ENCODE measurements at places on chromosomes 6 and 20. TPM values are rescaled to one million over a fixed set of nuclear protein-coding genes. Genes with fewer than 3 reads are reported as not detected.
A peak's percentile ranks its signal among the peaks of the same experiment; 100 is the strongest.

DNA sequence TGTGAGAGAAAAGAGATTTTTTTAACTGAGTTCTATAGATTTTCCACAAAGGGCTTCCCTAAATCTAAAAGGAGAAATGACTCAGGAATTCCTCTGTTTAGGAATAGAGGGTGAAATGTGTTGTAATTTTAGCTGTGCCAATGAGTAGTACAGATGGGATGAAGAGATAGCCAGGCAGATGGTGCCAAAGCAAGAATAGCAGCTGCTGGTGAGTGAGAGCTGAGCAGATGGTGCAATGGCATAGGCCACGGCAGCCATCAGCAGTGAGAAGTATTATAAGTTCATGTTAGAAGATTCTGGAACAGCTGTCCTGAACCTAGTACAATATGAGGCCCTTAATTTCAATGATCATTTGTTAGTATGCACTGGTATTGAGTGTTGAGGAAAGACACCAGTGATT, 40.2 kb upstream of the CRISP1 start:
- no peak for DNase-seq

DNA sequence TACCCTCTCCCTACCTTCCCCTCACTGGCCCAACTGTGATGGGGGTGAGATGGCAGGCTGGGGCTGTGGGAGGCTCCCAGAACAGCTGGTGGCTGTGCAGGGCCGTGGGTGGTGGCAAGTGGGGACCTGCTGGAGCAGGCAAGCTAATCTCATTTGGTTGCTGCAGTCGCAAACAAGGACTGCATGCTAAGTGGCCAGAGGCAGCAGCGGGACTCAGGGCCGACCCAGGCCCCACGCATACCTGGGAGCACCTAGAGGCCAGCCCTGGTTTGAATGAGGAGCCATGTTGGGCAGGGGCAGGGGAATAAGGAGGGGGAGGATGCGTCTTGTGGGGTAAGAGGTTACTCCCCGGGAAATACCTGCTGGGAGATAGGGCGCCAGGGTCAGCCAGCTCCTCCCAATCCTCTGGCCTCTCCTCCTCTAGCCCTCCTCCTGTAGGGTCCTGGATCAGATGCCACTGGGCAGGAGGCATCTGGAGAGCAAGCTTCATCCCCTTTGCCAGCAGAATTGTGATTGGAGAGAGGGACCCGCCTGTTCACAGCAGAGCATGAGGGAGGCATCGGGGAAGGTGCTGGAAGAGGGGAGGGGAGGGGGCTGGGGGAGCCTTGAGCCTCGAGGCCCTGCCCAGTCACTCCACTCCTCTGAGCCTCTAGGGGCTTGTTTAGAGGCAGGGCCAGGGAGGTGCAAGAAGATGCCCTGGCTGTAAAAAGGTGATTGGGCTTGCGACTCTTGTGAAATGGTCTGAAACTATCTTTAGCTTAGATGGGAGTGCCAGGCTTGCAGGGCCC, 24.3 kb upstream of the CDH22 start:
- DNase-seq = no peak

DNA sequence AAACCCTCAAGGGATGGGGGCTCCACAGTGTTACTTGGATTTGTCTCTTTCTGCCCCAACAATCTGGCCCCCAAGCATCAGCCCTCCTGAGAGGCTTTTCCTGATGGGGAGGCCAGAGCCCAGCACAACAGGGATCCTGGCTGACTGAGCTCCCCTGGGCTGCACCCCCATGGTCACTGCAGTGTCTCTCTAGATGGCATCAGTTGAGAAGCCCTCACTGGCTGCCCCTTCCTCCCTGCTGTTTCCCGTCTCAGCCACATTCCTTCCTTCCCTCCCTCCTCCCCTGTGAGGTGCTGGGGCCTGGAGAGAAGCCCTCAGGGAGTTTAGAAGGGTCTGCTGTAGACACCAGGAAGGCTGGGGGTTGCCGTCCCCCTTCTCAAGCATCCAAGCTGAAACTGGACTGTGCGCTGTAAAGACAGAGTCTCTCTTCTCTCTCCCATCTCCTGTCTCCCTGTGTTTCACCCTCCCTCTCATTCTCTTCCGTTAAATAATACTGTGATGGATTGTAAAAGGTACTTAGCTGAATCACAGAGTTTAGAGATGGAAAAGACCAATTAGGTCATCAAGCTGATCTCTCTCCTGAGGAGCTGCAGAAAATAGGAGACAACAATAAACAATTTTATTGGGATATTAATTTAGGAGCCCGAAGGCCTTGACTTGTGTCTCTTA, 29.7 kb downstream of the SAYSD1 start:
- DNase-seq = peak; percentile 23

DNA sequence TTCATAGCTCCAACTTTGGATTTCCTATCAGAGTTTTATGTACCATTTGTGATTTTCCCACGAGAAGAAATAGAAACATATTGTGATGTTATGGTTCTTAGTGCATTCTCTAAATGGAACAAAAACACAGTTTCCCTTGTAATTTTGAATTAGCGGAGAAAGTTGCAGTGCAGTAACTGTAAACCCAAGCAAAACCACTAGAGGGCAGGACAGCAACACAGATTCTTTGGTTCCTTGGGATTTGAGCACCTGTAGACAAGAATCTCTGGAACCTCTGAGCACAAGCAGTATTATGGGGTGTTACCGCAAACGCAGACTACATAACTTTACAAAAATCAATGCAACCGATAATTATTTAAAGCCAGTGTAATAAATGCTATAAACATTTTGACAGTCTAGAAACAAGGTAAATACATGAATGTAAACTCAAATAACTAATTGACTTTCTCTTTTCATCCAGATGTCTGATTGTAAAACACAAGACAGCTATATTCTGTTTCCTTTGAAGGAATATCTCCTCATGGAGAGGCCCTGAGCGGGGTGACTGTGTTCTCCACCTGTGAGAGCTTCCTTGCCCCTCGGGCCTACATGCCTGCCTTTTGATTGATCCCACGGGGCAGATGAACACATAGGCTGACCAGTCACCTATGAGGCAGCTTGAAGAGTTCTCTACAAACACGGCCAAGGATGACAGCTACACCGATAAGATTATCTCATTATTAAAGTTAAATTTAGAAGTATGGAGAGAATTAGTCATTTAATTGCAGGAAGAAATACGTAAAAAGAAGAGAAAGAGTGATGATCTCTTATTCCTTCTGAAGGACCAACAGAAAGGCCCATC, 67.5 kb upstream of the COL21A1 start:
- DNase-seq = no peak

DNA sequence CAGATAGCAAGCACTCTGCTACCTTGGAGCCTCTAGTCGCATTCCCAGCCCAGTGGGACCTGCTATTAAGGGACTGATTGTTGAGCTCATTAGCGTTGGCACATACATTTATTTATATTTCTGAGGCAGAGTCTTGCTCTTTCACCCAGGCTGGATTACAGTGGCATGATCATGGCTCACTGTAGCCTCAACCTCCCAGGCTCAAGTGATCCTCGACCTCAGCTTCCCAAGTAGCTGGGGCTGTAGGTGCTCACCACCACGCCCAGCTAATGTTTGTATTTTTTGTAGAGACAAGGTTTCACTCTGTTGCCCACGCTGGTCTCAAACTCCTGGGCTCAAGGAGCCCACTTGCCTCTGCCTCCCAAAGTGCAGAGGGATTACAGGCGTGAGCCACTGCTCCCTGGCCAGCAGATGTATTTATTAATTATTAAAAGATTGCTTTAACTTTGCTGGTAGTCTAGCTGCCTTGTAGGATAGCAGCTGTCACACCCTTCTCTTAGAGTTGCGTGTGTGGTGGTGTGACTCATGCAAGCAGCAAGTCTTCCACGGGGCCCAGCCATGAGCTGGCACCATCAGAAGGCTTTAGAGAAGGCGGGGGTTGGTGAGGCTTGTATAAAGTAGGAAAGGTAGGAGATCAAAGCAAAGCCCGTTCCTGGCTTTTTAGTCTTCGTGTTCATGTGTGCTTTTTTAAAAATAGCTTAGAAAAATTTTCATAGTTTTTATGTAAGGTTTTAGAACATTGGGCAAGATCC, 16.5 kb downstream of the ACTR5 start:
- DNase-seq = no peak

PRDM1 gene
- 0.41 TPM for polyA plus RNA-seq

CST7 gene
- polyA plus RNA-seq = 1.1 TPM

KHDC1L gene
- polyA plus RNA-seq = not detected

- no peak for DNase-seq
Observed at GRCh38 chr6:159037756-159038290, 7.0 kb downstream of the TAGAP start.

DNA sequence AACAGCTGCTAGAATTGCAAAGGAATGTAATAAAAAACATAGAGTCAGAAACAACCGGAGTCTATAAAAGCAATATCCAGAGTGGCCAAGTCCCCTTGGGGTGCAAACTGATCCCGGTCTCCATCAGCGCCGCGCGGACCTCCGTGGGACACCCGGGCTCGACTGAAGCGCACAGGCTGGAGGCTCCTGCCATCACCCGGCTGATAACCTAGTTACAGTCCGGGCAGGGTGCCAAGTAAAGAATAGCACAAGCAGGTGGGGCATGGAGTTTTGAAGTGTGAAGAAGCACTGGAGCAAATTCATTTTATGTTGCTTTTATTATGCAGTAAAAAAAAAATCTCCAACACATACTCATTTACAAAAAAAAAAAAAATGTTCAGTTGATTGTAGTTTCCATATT, 205.1 kb upstream of the GMDS start:
- DNase-seq = peak; percentile 72

HTR1E gene
- not detected for polyA plus RNA-seq

GRCh38 chr6:55276745-55277530, 50.3 kb upstream of the GFRAL start:
- peak; percentile 44 for DNase-seq

- no peak for DNase-seq
Observed at GRCh38 chr6:98900706-98901105, 47.0 kb downstream of the FBXL4 start.

DNA sequence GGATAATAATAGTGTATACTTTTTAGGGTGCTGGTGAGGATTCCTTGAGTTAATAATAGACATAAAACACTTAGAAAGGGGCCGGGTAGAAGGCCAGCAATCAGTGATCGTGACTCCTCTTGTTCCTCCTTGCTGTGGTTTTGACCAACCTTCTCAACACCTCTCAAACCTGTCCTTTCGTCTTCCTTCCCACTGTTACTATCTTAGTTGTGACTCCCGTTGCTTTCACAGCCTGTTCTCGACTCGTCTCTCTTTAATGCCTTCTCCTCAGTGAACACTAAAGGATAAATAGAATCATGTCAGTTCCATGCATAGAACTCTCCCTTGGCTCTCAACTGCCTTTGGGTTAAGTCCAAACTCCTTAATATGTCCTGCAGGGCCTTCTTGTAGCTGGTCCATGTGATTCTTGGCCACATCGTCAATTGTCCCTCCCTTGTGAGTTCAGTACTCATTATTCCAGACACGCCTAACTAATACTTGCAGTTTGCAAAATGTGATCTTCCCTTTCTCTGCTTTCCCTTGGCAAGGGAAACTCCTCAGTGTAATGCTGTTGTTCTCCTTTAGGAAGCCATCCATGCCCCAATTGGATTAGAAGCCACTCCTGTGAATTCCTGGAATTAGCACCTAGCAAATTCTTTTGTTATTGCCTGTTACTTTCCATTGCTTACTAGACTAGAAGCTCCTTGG, 164.9 kb downstream of the UTRN start:
- peak; percentile 42 for DNase-seq

- no peak for DNase-seq
Observed at GRCh38 chr20:517221-517620, 26.4 kb downstream of the CSNK2A1 start.

DNA sequence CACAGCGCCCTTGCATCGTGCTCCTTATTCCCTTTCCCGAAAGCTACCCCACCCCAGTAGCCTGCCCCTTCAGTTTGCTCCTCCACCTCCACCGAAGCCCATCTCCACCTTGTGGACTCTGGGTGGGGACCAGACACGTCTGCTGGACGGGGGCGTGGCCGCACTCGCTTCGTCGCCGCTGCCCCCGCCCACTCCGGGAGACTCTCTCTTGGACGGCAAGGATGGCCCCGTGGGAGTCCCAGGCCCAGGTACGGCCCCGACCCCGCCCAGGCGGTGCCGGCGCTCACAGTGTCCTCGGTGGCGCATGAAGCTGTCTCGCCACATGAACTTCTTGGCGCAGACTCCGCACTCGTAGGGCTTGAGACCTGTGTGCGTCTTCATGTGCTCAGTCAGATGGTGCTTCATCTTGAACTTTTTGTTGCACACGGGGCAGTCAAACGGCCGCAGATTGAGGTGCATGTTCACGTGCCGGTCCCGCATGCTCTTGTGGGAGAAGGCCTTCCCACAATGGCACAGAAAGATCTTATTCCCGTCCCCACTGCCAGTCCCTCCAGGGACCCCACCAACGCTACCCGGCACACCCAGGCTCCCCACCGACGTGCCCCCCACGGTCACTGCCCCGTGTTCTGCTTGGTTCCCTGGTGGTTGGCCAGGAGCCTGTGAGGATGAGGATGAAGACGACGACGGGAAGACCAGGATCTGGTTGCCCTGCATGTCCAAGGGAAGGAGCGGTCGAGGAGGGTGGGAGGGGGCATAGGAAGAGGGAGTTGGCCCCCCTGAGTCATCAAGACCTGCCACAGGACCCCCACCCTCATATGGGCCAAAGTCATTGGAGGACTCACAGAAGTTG, 1.3 kb upstream of the TAPBP start:
- peak; percentile 71 for DNase-seq

DNA sequence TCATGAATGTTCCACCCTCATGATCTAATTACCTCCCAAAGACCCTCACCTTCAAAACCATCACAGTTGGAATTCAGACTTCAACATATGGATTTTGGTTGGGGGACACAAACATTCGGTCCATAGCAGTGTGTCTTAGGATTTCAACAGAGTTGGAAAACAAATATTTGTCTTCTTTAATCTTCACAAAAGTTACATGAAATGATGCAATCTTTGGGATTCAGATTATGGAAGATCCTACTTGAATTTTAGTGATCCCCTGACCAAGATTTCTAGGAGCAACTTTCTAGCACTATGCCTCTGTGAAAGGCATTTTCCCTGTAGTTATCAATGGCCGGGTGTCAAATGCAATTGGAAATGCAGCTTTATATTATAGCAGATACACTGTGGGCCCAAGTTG, 86.5 kb downstream of the TRMT11 start:
- no peak for DNase-seq

GRCh38 chr6:29989211-29989610, 46.9 kb downstream of the HLA-A start:
- DNase-seq = no peak

GRCh38 chr20:56627122-56628014, 1.7 kb upstream of the TFAP2C start:
- no peak for DNase-seq

GRCh38 chr6:71031912-71032311, 75.1 kb upstream of the B3GAT2 start:
- no peak for DNase-seq

GRCh38 chr6:169966312-169967181, 215.1 kb downstream of the ERMARD start:
- no peak for DNase-seq
